CD8-positive, alpha-beta memory T cell (primary cell): ENCODE measurements at places on chromosomes 7 and 10.

GRCh38 chr7:79734181-79734580 is 280.7 kb upstream of the MAGI2 start:
- no peak for DNase-seq

GRCh38 chr10:78460204-78460603 is 426.5 kb downstream of the RPS24 start:
- DNase-seq, result no peak

DNA sequence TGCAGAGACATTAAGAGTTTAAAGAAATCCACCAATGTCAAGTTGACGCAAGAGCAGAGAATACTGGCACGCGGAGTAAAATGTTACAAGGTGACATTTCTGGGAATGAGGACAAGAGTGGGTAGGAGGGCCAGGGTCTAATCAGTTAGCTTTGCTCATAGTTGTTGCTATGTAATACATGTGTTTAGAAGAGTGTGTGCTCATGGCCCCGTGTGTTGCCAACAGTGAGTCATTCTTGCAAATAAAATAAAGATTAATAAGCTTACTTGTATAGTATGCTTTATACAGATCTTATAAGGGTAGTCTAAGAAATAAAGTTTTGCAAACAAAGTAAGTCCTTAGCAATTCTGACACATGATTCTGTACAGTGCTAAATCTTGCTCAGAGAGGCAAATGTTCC is 64.5 kb downstream of the DNMBP start:
- no peak for DNase-seq

- DNase-seq, result no peak
Observed at GRCh38 chr10:10726101-10726500, 291.6 kb upstream of the CELF2 start.

DNA sequence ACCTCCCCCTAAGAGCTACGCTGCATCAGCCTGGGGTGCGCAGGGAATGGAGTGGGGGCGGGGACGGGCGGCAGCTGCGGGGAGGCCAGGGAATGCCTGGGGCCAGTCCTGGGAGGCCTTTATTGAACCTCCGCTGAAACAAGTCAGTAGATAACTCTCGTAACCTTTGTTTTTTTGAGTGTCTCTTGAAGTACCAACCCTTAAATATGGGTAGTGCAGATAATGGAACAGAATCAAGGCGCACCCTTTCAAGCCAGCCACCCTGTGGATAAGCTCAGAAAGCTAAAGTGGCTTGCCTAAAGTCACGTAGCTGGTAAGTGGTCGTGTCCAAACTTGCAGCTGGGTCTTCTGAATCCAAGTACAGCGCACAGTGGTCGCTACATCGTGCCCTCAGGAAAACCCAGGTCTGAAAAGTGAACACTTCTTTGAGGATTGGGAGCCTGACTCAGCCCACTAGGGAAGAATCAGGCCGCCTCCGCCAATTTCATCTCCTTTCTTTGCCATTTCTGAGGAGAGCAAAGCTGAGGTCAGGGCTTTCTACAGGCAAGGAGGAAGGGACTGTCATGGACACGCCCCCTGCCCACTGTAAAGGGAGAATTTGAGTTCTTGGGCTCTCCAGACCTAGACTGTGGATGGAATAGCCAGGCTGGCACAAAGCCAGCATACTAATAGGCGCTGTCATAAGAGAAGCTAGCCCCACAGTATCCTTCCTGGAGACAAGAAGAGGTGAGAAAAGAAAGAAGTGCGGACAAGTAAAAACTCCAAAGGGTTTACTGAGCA is 3.2 kb upstream of the EGR2 start:
- no peak for DNase-seq
